ENCODE measurements at places on chromosomes 5 and 9.

DNA sequence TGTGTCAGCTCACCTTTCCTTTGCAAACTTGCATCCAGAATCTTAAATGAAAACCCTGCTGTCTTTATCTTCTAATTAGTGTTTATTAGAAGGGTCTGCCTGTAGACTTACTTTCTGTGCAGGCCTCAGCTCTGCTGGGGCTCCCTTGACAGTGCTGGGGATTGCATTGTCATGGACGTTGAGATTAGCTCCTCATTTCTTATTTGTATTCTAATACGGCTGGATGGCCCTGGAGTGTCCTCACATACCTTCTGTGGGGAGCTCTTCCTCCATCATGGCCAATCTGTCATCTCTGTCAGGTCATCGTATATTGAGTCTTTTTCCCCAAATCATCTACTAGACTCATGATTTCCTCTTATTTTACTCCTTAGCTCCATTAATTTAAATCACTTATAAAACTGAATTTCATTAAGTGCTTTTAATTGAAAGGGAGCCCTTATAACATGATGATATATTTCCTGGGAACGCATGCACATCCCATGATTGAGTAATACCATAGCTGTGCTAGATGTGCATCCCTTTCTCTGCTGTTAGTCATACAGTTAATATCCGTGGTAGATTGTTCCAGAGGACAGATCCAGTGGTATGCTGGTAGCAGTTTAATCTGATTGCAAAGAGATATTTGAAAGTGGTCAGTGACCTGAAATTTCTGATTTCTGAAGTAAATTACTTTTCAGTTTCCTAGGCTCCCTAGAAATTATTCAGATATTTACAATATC is 61.6 kb downstream of the ICE1 start:
- DNase-seq = no peak

GRCh38 chr5:115541611-115542010 is 3.0 kb downstream of the FEM1C start:
- DNase-seq = no peak

GRCh38 chr9:36980148-36980974 is 53.7 kb downstream of the PAX5 start:
- DNase-seq = no peak

GRCh38 chr5:66898241-66898995 is 298.2 kb downstream of the CD180 start:
- DNase-seq = no peak

DNA sequence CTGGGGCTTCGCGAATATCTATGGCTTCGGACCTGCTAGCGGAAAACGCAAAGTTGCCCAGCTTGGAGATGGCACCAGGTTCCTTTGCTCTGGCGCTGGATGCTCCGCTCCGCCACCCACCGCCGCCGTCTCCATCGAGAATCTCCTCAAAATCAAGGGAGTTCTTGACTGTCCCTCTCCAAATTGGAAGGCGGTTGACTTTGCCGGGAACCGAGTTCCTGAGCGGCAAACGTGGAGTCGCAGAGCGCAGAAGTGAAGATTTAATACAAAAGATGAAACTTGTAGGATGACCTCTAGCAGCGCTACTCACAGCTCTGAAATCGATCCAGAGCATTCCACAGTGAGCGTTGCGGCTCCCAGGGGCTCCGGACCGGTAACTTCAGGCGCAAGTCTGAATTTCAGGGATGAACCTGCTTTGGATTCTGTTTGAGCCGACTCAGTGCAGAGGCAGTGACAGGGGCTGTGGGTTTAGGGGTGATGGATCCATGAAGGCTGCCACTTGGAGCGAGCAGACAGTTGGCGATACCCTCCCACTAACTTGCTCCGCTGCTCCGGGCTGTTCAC is 1641.5 kb upstream of the C9orf72 start:
- no peak for DNase-seq

DNA sequence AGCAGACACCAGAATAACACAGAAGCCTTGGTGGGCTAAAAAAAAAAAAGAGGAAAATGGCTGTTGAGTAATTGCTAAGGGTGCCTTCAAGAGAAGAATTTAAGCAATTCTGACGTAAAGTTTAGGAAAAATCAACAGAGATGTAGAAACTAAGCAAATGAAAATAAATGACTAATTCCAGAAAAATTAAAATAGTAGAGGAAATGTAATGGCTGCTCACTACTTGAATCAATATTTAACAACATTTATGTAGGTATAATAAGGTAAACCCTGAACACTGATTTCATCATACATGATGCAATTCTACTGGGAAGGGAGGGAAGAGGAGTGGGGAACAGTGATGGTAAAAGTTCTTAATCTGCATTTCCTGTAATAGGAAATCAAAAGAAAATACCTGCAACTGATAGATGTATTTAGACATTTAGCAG is 41.4 kb downstream of the PUM3 start:
- no peak for DNase-seq

DNA sequence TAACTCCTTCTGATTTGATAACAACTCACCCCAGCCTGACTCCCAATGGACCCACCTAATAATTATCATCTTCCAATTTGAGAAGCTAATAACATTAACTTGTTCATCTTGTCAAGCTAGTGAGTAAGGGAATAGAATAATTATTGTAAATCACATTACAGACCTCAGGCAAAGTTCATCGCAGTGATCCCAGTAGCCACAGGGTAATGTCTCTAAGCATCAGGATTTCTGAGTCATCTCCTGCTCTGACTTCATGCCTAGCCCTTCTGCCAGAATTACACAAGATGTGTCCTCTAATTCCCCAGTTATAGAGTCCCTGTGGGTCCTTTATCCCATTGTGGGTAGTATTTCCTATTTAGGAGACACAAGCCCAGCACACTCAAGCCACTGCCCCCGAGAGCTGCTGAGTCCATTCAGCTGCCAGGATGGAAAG is 365.7 kb downstream of the DEPDC1B start:
- DNase-seq = no peak

DNA sequence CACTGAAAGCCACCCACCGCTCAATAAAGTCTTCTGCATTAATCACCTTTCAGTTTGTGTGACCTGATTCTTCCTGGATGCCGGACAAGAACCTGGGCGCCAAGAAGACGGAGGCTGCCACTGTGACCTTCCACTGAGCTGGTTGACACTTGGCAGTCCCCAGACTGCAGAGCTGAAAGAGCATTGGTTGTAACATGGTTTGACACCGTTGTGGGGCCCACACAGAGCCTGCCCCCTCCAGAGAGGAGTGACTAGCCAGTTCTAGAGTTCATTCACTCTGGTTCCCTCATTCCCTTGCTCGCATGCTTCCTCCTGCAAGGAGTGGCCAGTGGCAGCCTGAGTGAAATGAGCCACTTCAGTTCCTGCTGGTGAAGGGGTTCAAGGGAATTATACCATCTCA is 86.2 kb upstream of the ANXA1 start:
- DNase-seq = no peak

GRCh38 chr5:100550531-100551051 is 15.4 kb downstream of the FAM174A start:
- no peak for DNase-seq

DNA sequence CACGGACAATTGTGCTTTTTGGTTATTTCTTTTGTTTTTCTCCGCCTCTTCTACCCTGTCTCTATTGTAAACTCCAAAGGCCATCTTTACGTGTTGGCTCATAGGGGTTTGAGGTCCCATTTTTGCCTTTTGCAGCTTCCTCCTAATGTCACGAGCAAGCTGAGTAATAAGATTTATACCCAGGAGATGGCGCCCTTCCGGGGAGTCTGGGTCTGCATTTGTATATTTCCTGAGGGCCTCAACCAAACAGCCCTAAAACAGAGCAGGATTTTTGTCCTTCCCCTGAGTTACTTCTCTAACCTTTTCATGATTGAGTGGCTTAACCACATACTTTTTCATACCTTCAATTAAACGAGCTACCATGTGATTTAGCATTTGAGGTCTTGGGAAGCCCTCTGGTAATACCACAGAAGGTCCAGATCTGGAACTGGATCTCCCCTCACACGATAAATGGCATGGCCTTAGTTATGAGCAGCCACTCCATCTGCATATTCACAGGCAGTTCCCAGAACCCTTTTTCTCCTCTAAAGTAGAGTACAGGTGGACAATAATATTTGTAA is 11.2 kb upstream of the CFAP95 start:
- no peak for DNase-seq

DNA sequence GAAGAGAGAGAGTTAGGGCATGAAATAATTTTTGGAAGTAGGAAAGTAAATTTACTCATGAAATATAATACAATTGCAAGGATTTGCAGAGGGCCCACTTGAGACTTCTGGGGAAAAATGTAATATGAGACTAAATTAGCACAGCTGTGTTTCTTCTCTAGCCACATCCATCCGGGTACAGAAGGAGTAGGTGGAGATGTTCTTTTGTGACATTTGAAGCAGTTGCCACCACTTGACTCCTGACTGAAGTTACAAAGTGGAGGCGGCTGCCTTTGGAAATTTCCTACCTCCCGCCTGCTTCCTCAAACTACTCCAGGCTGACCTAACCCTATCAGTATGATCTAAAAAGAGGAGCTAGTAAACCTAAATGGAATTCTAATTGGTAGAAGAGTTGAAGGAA is 58.1 kb upstream of the SHISAL2B start:
- DNase-seq = no peak

- DNase-seq = no peak
Observed at GRCh38 chr5:131239686-131240085, 24.2 kb upstream of the CDC42SE2 start.

DNA sequence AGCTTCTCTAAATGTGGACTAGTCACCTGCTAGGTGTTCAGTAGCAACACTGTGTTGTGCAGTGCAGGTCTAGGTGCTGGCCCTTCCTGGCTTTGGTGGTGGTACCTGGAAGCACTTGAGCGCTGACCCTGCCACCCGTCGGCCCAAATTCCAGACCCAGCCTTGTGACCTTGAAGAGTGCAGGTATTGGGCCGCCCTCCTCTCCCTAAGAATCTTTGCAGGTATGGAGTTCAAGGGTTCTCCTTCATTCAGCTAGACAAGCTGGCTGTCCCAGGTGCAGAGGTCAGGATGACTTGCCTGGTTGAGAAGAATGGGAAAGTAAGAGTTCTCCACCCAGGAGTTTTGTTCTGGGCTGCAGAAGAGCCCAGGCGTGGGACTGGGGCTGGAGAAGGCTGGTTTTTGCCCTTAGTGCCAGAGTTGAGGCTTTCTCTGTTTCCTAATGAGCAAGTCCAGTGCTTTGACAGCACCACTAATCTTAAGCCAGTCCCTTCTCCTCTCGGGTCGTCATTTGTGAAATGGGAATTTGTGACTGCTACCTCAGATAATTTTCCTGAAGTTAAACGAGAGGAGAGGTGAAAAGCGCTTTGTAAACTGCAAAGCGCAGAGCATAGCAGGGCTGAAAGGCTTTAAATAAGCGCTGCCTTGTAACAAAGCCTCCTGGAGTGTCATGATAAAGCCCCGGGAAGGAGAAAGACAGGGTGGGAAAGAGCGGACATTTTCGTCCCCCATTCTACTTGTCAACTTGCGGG is 4.0 kb downstream of the FOXE1 start:
- no peak for DNase-seq

GRCh38 chr5:9977070-9977469 is 272.6 kb downstream of the ATPSCKMT start:
- no peak for DNase-seq

- no peak for DNase-seq
Observed at GRCh38 chr9:18215626-18216025, 258.3 kb upstream of the ADAMTSL1 start.

DNA sequence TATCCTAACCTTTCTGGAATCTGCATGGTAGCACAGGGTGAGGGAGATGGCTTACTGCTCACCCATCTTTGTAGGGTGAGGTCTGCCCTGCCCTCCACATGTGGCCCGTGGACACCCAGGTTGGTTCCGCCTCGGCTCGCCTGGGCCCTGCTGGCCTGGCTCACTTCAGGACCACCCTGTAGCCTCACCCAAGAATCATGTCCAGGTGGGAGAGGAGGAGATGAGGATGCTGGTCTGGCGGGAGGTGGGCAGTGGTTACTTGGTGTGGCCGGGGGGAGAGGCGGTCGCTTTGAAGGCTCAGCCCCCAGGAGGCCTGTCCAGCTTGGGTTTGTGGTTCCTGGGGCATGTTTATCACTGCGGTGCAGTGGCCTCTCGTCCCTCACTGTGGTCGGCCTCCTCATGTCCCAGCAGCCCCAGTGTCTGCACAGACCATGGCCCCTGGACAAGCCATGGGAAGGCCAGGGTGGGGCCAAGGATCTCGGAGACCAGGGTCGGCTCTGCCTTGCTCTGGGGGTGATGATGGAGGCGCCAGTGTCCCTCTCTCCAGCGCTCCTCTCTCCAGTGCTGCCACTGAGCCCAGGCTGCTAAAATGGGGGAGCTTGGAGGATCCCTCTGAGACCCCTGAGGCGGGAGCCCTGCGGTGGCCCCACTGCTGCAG is 4.6 kb downstream of the OBP2B start:
- DNase-seq = peak; percentile 41

- no peak for DNase-seq
Observed at GRCh38 chr5:91825618-91826017, 442.5 kb upstream of the ARRDC3 start.

- no peak for DNase-seq
Observed at GRCh38 chr9:116381350-116381749, 227.8 kb downstream of the PAPPA start.

GRCh38 chr5:40688996-40689395 is 9.3 kb downstream of the PTGER4 start:
- no peak for DNase-seq

GRCh38 chr9:130018265-130018664 is 24.7 kb downstream of the FNBP1 start:
- DNase-seq = peak; percentile 52

- DNase-seq = peak; percentile 50
Observed at GRCh38 chr5:749101-749670, 35.3 kb downstream of the ZDHHC11B start.

GRCh38 chr5:96256795-96257470 is 176.1 kb downstream of the PCSK1 start:
- no peak for DNase-seq

DNA sequence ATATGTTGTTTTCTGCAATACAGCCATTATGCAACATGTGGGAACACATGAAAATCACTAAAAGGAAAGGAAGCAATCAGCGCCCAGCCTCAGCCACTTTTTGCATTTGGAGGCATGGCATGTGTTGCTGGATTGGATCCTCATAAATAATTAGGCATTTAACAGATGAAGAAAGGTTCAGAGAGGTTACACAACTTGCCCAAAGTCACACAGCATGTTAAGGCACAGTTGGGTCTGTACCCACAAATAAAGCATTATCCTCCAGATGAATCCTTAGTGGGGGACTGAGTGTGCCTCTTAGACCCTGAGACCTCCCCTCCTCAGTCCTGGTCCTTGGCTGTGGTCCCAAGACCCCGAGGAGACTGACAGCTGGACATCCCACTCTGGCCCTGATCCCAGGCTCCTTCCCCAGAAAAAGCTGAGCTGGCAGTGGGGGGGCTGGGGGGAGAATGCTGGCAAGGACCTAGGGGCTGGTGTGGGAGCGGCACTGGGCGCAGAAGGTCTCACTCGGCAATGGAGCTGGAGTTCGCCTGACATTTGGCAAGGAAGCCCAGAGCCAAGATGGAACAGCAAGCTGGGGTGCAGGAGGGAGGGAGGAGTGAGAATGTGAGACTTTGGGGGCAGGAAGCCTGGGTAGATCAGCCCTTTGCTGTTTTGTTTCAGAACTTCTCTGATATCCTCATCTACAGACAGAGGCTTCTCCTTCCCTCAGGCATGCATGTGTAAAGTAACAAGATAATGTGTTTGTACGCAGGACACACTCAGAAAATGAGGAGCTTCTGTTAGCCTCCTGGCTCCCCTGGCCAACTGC is 6.9 kb upstream of the AKNA start:
- no peak for DNase-seq

GRCh38 chr5:17989036-17989435 is 354.8 kb downstream of the TAF11L14 start:
- no peak for DNase-seq

GRCh38 chr5:152170350-152170749 is 234.7 kb downstream of the NMUR2 start:
- no peak for DNase-seq
